ENCODE measurements at places on chromosomes 13 and 19. TPM values are rescaled to one million over a fixed set of nuclear protein-coding genes. Genes with fewer than 3 reads are reported as not detected.

SGCG gene
- total RNA-seq, result not detected

PGLYRP2 gene
- not detected for total RNA-seq

EDDM13 gene
- total RNA-seq, result 0.59 TPM

NOTCH3 gene
- total RNA-seq, result not detected

ADM5 gene
- 7.2 TPM for total RNA-seq

ZNF835 gene
- 4.7 TPM for total RNA-seq

CACNG6 gene
- total RNA-seq, result not detected

CDC37 gene
- total RNA-seq, result 277 TPM

HOOK2 gene
- total RNA-seq, result 9.8 TPM

ADGRE3 gene
- total RNA-seq, result not detected

RNF113B gene
- total RNA-seq, result not detected

OSCAR gene
- total RNA-seq, result 0.35 TPM

ATXN8OS gene
- not detected for total RNA-seq

SLC17A7 gene
- total RNA-seq, result 0.07 TPM

MYO16 gene
- 0.38 TPM for total RNA-seq

PALM3 gene
- total RNA-seq, result not detected

ATP4A gene
- total RNA-seq, result not detected

HS6ST3 gene
- not detected for total RNA-seq

LHB gene
- not detected for total RNA-seq

ACTMAP gene
- 10.6 TPM for total RNA-seq

MPV17L2 gene
- total RNA-seq, result 24.6 TPM

RINL gene
- 85.4 TPM for total RNA-seq

C19orf85 gene
- total RNA-seq, result not detected

POSTN gene
- total RNA-seq, result not detected

COX7A1 gene
- total RNA-seq, result not detected

MEIS3 gene
- not detected for total RNA-seq

ZNF345 gene
- 4.9 TPM for total RNA-seq

ACP5 gene
- total RNA-seq, result 5.7 TPM

SPACA4 gene
- not detected for total RNA-seq

ZNF180 gene
- total RNA-seq, result 8.6 TPM

DIAPH3 gene
- total RNA-seq, result 15.4 TPM

CGB1 gene
- total RNA-seq, result not detected

GSX1 gene
- not detected for total RNA-seq

SHISA2 gene
- total RNA-seq, result not detected

CASP14 gene
- total RNA-seq, result not detected

TTC9B gene
- not detected for total RNA-seq

NALCN gene
- not detected for total RNA-seq

RPS15 gene
- total RNA-seq, result 1,540 TPM

AMH gene
- 7.4 TPM for total RNA-seq

DCT gene
- total RNA-seq, result not detected

USE1 gene
- total RNA-seq, result 31.9 TPM

RFPL4A gene
- not detected for total RNA-seq

TPTE2 gene
- not detected for total RNA-seq

COL5A3 gene
- total RNA-seq, result 0.91 TPM

OR7G3 gene
- not detected for total RNA-seq

ZNF772 gene
- total RNA-seq, result 6.3 TPM

ZNF90 gene
- 12.8 TPM for total RNA-seq

SPIB gene
- total RNA-seq, result 1.00 TPM

ATP1A3 gene
- total RNA-seq, result 1.9 TPM

PRRG2 gene
- total RNA-seq, result 1.2 TPM

ALOX5AP gene
- total RNA-seq, result 21.7 TPM
